ENCODE measurements at places on chromosomes 16 and 17.

- peak; percentile 92 for DNase-seq
Observed at GRCh38 chr17:44137891-44138709, 3.6 kb upstream of the HROB start.

GRCh38 chr16:3485821-3486505 lies 9.3 kb downstream of the C16orf90 start:
- DNase-seq: no peak

DNA sequence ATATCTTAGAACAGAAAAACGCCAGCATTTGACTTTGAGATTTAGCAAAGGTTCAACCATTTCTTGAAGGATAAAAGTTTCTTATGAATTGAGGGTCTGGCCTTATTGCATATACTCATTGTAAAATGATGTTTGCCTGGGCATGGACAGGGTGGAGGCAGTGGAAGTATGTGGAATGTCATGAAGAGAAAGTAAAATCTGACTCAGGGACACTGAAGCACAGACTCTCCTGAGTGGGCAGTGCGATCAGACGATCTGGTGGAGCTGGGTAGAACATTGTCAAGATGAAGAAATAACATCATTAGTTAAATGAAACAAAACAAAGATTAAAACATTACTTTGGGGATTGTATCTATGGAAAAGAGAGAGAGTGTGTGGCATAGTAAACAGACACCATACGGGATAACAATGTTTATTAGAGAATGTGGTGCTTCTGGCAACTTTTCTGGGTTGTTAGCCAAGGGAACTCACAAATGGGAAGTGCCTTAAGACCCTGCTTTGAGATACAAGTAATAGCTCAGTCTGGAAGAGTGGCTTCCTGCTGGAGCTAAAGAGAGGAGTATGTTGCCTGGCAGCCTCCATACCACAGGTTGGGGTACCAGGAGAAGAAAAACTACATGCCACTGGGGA lies 4.4 kb downstream of the MAP3K3 start:
- no peak for DNase-seq

DNA sequence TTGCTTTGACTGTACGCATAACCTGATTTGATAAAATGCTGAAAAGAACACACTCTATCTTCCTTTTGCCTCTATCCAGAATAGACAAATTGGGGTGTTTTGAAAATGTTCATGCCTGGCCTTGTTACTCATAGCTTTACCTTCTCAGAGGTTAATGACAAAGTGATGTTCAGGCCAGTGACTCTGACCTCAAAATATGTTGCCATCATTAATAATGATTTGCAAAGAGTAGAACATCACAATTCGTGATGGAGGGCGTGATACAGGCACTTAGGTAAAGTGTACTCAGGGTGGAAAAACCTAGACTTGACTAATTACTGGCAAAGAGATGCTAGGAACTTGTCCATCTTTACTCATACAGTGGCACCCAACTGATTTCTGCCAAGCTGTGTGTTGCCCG lies 656.6 kb upstream of the SOX9 start:
- no peak for DNase-seq

GRCh38 chr16:22055881-22056280 lies 36.5 kb upstream of the VWA3A start:
- DNase-seq: no peak

GRCh38 chr17:8724451-8724850 lies 20.2 kb downstream of the CCDC42 start:
- DNase-seq: no peak

All from activated CD4-positive, alpha-beta memory T cell treated with anti-CD3 and anti-CD28 coated beads for 36 hours (primary cell).